NCI-H526 treated with DMSO at 0.1 percent for 48 hours (cell line): ENCODE measurements at places on chromosomes 13 and 19.

DNA sequence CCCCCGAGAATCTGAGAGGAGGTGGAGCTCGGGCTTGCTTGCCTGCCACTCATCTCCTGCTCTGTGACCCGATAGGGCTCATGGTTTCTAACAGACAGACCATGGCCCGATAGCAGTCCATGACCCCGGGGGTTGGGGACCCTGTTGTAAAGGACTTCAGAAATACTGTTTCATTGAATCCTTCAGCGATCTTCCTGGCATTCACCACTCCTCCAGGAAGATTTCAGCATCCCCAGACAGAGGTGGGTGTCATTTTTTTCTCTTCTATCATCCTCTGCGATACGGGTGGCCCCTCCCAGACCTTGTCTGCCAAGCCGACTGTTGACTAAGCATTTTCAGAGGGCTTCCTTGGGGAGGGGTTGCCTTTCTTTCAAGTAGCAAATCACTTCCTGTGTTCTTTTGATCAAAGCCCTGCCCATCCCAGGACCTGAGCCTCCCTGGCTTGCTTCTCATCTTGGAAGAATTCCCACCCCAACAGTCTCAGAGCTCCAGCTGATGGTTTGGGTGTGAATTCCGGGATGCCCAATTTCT is 1.7 kb downstream of the MYO1F start:
- DNase-seq = no peak

DNA sequence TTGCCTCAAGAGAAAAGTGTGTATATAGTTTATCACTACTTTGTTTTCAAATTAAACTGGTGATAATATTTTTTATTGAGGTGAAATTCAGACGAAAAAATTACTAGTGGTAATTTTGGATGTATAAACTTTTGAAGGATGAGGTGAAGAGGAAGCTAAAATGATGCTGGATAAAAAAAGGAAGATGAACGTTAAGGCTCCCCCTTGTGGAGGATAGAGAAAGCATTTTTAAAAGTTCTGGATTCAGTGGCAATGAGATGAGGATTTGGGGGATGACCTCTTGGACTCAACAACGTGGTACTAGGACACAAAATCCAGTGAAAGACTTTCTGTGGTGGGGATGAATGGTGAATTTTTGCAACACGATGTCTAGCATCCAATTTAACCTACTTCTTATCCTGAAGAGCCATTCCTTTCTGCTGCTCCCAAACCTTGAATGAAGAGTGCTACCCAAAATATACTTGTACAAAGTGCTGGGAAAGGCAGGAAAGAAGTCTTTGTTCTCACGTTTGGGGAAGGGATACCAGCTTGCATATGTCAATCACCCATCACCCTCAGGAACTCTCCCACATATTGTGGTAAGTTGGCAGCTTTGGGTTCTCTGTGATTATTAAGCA is 7.3 kb upstream of the SIGLEC5 start:
- no peak for DNase-seq

GRCh38 chr19:13011653-13012389 is 16.5 kb downstream of the NFIX start:
- no peak for DNase-seq

GRCh38 chr13:52994051-52994450 is 34.6 kb upstream of the OLFM4 start:
- DNase-seq = no peak
